ENCODE measurements at places on chromosomes 13 and 19.

- DNase-seq: no peak
Measured at GRCh38 chr13:72163678-72164077, 296.7 kb upstream of the DACH1 start.

- no peak for DNase-seq
Measured at GRCh38 chr13:111401151-111401550, 80.7 kb downstream of the TEX29 start.

GRCh38 chr13:78306519-78307206, 296.7 kb downstream of the POU4F1 start:
- DNase-seq: no peak

GRCh38 chr13:41453620-41454019, 3.7 kb upstream of the RGCC start:
- DNase-seq: no peak

- no peak for DNase-seq
Measured at GRCh38 chr13:21361123-21361522, 98.0 kb downstream of the ZDHHC20 start.

DNA sequence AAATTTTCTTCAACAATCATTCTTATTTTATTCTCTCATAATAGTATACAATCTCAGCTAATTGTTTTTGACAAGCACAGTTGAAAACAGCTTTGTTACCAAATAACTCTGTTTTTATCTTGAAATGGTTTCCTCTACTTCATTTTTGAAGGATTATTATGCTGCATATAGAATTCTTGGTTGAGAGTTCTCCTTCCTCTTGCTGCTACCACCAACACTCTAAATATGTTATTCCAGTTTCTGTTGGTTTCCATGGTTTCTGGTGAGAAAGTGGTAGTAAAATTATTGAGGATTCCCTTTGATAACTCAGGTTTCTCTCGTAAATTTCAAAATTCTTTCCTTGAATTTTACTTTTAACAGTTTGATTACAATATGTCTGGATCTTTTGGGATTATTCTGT, 1725.9 kb downstream of the PCDH9 start:
- DNase-seq: no peak

GRCh38 chr13:52947921-52948373, 80.7 kb upstream of the OLFM4 start:
- DNase-seq: no peak

DNA sequence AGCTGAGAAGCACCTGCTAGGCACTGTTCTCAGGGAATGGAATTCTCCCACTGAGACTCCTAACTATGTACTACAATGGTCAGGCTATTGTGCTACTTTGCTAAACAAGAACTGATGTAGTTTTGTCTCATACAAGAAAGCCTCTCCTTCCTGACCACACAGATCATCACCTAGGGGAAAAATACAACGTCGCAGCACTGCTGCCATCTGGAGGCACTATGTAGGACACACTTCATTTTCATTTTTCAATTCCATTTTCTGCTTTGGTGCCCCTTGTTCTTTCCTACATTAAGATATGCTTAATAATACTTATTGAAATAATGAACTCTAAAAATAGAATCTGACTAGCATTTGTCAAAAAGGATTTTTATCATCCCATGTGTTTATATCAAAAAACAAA, 21.1 kb downstream of the PROSER1 start:
- DNase-seq: no peak

DNA sequence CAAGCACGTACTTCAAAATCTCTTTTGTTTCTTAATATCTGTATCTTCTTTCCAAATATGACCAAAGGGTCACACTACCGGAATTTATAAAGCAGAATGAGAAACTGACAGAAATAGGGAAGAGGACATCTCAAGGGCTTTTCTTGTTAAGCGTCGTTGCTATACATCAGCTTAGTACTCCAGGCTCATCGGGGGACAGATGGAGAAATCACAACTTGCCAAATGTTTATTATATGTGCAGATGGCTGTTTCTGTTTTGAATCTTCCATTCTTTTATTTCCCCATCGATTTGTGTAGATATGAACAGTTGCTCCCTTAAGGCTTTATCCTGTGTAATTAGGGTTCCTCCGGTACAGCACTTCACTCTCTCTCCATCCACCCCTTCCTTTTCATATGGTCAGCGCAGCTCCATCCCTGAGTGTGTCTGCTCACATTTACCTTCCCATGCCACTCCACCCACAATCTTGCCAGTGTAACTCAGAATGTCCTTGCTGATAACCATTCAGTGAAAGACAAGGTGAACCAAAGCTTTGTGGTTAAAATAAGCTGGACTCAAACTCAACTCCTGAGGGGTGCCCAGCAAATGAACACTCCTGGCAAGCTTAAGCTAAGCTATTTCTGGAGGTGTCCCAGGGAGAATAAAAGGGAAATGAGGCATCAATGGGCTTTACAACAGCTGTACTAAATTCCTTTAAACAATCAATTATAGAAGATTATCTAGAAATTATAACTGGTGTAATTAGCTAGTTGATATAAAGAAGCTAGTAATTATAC, 51.3 kb downstream of the TBC1D4 start:
- DNase-seq: no peak

GRCh38 chr13:45626731-45627374, 11.3 kb upstream of the ERICH6B start:
- DNase-seq: no peak

DNA sequence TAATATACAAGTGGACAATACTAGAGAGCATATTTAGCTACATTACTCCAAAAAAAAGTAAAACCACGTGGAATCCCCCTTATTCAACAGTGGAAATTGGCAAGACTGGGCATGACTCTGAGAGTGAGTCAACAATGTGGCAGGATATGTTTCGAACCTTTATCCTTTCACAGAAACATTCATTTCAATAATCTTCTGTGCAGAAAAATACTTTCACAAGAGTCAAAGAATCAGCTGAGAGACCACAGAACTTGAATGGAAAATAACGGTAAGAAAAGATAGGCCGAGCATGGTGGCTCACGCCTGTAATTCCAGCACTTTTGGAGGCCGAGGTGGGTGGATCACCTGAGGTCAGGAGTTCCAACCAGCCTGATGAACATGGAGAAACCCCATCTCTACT, 25.1 kb upstream of the CD70 start:
- DNase-seq: no peak

GRCh38 chr19:54287456-54287855, 6.5 kb upstream of the LILRB2 start:
- DNase-seq: no peak

DNA sequence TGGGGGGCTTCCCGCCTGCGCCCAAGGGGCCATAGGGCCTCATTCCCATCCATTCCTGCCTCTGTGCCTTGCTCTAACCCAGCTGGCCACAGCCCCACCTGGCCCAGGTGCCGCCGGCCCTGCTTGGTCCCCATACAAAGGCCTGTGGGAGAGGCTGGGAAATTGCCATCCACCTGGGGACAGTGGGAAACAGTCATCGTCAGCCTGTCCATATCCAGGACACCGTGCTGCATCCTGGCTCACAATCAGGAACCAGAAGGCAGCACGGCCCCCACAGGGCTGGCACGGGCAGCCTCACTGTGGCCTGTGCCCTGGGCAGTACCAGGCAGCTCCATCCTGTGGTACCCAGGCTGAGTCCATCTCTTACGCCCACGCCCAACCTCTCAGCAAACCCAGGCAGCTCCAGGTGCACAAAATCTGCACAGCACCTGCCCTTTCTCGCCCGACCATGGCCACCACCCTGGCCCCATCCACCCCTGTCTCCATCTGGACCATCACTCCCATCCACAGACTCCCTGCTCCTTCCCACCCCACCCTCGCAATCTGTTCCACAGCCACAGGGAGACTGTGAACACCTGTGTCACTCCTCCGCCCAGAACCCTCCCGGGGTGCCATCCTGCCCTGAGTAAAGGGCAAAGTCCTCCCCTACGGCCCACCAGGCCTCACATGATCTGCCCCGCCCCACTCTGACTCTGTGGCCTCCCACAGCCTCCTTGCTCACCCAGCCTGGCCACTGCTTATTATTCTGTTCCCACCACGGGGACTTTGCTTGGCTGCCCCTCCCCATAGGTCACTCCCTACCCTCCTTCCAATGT, 21.1 kb upstream of the FBXO27 start:
- no peak for DNase-seq
